ENCODE measurements at places on chromosomes 3 and 15. TPM values are rescaled to one million over a fixed set of nuclear protein-coding genes. Genes with fewer than 3 reads are reported as not detected.

Gene PPCDC
- 13.0 TPM for polyA plus RNA-seq

DNA sequence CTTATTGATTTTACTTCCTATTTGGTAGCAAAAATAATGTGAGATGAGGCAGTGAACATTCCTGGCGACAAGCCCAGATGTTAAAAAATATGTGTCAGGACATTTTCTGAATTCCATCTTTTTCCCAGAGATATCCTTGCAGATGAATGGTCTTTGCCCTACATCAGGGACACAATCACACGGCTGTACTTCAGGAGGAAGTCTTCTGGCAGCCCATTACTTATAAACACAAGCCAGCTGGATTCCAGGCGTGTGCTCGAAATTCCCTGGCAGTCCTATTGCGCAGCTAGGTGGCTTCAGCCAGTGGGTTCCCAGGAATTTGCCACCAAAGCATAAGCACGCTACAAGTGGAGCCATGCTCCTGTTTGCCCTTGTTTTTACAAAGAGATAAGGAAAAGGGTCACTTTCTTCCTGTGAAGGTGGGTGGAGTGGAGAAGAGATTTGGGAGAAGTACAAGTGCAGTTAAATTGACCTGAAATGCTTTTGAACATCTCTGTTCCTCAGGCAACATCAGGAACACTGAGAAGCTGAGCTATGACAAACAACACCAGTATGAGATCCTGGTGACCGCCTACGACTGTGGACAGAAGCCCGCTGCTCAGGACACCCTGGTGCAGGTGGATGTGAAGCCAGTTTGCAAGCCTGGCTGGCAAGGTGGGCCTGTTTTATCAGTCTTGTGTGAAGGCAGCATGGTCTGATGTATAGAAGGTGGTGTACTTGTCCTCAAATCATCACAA, 257.1 kb upstream of the TRIM42 start:
- H3K36me3 ChIP-seq: no peaks in the 10 kb centered on the region
- H3K4me1 ChIP-seq: no peaks in the 10 kb centered on the region
- no peak overlapping the region for H3K4me3 ChIP-seq

Gene PDCD7
- 19.4 TPM for polyA plus RNA-seq

GRCh38 chr15:74303741-74304309, 63.6 kb downstream of the CYP11A1 start:
- no peaks in the 10 kb centered on the region for H3K36me3 ChIP-seq
- no peak overlapping the region for H3K27ac ChIP-seq
- no peak for DNase-seq
- no peak overlapping the region for H3K4me3 ChIP-seq
- peaks cover 4% of the 10 kb centered on the region for H3K4me1 ChIP-seq

All from naive thymus-derived CD8-positive, alpha-beta T cell (primary cell).